ENCODE measurements at places on chromosomes 12 and 14. TPM values are rescaled to one million over a fixed set of nuclear protein-coding genes. Genes with fewer than 3 reads are reported as not detected.

STON2 gene
- total RNA-seq, result 93.1 TPM

CEBPE gene
- total RNA-seq, result 1.1 TPM

PYGL gene
- 34.9 TPM for total RNA-seq

CIROP gene
- total RNA-seq, result not detected

RNF31 gene
- 52.8 TPM for total RNA-seq

Data from metanephros (tissue), 2 donors.